ENCODE measurements at places on chromosomes 7 and 10.

DNA sequence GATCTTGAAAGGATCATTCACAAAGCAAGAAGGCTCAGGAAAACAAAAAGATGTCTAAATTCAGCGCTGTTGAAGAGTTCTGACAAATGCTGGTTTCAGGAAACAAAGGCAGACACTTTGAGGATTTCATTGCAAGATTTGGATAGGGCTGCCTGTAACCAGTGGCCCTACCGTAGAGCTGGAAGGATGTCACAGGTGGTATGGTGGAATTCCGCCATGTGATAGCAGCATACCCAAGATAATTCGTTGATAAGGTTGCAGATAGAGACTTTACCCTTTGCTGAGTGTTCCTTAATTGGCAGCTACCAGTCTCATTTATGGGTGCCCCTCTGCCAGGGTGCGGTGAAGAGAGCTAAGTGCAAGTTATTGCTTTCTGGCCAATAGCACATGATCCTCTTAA lies 100.1 kb downstream of the WDR11 start:
- DNase-seq, result no peak

GRCh38 chr10:124918906-124919305 lies 23.0 kb upstream of the ZRANB1 start:
- DNase-seq, result no peak

DNA sequence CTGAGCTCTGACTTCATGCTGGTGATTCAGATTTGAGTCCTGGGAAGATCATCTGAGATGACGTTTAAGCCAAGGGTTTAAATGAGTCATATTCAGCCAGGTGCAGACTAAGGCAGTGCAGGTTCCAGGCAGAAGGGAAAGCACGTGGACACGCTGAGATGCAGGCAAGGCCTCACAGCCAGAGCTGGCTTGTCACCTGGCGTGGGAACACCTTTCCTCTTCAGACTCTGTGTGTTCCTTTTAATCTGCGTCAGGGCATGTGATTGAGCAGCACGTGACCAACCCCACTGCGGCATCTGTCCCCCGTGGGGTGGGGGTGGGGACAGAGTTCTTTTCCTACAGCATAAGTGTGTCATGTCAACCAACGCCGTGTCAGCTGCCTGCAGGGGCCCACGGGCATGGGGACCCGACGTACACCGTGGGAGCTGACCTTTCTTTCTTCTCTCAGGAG lies 10.7 kb upstream of the IDI2 start:
- DNase-seq, result peak; percentile 9

- DNase-seq, result no peak
Measured at GRCh38 chr7:41925946-41926345, 223.1 kb upstream of the INHBA start.

GRCh38 chr7:33698692-33699128 lies 206.6 kb upstream of the BMPER start:
- no peak for DNase-seq

- no peak for DNase-seq
Measured at GRCh38 chr7:106720641-106721040, 59.7 kb upstream of the CCDC71L start.

DNA sequence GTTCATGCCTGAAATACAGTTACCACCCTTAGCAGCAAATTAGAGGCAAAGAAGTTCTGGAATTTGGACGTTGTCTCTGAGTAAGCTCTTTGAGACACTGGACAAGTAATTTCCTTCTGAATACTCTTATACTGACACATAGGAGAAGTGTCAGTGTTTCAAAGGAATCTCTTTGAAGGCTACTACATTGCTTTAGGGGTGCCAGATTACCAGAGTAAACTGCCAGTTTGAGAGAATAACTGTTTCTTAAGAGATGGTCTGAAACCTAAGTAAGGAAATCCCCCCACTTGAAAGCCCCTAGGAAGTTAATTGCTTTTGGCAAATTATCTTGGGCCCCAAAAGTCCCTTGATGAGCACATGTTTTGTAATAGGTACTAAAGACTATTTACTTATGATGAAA lies 3.4 kb downstream of the FAS start:
- no peak for DNase-seq

- no peak for DNase-seq
Measured at GRCh38 chr7:121431996-121432395, 35.9 kb upstream of the FAM3C start.

GRCh38 chr10:71627956-71628355 lies 91.6 kb downstream of the C10orf105 start:
- DNase-seq, result no peak

DNA sequence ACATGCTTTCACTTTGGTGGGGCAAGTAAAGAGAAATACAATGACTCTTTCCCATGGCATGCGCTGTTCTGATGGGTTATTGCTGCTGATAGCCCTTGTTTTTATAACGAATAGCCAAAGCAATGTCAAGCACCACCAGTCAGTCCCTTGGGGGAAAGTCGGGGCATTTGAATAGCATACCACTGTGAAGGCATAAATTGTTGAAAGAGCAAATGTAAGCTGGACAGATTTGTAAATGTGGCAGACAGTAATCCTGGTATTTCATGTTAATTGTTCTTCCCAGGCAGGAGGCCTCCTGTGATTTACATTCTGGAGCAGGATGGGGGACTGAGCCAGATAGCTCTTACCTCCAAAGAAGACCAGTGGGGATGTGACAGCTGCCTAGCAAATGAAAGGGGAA lies 293.3 kb downstream of the ADRA2A start:
- no peak for DNase-seq

DNA sequence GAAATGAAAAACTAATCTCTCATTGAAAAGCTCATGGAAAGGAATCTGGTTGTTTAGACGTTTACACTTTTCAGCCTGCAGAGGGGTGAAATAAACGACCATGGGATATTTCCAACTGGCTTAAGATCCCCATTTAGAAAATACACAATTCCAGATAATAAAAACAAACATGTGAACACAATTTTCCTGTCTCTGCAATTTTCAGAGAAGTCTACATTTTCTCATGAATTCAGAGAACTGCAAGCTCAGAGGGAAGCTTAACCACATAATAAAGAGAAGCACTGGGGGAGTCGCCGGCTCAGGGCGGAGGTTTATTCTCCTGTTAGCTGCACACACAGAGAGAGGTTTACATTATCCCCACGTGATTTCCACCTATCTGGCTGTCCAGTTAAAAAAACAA lies 215.2 kb downstream of the FANK1 start:
- DNase-seq, result no peak

- no peak for DNase-seq
Measured at GRCh38 chr10:88966797-88967196, 14.2 kb upstream of the ACTA2 start.

GRCh38 chr7:153030976-153031375 lies 271.4 kb downstream of the ACTR3B start:
- DNase-seq, result no peak

GRCh38 chr7:99368750-99369389 lies 5.7 kb upstream of the ARPC1B start:
- DNase-seq, result no peak

DNA sequence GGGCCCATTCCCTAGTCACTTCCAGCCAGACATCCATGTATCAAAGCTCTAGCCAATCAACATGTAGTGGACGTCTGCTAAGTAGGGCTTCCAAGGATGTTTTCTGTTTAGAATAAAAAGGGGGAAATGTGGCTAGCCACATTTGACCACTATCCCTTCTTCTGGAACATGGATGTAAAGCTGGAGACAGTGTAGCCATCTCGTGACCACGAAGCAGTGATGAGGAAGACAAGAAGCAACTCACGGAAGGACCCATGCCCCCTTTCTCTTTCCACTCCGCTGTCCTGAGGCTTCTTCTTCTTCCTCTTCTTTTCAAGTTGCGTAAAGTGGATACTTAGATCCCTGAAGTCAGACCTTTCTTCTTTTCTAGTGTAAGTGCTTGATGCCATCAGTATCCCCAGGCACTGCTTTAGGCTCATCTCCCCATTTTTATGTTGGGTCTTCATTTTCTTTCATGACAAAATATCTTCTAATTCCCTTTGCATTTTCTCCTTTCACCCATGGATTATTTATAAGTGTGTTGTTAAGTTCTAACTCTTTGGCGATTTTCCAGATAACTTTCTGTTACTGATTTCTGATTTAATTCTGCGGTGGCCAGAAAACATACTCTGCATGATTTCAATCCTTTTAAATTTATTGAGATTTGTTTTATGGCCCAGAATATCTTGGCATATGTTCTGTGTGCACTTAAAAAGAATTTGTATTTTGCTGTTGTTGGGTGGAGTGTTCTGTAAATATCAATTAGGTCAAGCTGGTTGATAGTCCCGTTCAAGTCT lies 594.5 kb downstream of the SDK1 start:
- no peak for DNase-seq
